ENCODE measurements at places on chromosomes 12 and 14.

DNA sequence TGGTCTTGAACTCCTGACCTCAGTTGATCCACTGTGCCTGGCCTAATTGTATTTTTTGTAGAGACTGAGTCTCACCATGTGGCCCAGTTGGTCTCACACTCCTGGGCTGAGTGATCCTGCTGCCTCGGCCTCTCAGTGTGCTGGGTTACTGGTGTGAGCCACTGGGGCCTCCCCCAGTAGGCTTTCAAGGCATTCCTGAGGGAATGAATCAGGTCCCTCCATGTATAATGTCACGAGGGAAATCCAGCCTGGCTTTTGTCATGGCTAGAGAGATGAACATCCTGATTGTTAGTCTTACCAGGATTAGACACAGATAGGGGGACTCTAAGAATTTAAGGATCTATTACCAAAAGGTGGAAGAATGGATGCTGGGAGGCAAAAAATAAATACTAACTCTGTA is 51.9 kb downstream of the CPSF2 start:
- DNase-seq, result no peak

DNA sequence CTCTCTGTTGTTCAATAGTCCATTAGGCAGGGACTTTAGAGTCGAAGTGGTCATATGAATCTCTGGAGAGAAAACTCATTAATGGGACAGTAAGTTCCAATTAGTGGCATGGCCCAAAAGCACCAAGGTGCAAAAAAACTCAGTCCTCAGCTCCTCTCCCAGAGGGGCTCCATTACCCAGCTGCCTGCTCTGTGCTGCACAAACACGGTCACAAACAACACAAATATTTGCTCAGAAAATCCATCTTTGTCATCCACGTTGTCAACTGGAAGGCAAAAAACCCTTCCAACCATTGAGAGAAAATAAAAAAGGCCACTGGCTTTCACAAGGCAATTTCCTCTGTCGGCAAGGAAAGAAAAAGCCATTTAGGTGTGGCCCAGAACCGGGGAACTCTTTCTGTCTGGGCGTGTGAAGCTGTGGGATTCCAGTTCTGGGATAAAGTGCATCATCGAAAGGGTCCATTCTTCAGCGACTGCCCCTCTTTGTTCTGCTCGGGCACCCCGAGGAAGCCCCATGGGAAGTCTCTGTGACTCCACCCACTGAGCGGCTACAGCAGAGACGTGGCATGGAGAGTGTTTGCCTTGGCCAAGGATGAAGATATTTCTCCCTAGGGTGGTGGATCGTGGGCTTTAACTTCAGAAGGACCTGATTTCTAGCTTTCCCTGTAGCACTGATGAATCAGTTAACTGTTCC is 137.6 kb downstream of the VRK1 start:
- DNase-seq, result no peak

GRCh38 chr12:80778005-80778541 is 61.4 kb downstream of the MYF5 start:
- DNase-seq, result peak; percentile 34

DNA sequence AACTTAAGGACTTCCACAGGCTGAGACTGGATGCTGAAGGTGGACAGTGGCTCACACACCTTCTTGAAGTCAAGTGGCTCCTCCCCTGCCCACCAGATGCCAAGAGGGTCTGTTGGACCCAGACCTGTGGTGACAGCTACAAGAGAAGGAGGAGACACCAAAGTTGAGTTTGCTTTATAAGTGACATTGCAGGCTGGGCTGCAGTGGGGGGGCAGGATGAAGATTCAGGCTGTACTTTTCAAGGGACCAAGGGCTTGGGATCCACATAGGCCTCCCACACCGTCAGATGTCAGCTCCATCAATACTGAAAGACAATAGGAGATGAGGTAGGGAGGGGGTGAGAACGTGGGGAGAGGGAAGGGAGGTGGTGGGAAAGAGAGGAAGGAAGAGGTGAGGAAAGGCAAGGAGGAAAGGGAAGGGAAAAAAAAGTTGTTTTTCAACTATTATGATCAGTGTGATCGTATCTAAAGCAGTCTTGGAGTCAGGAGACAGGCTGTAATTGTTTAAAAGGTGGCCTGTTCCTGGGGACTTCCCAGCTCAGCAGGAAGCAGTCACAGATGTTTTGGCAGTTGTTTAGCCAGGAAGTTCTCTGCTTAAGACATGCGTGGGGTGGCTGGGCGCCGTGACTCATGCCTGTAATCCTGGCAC is 84.1 kb upstream of the RESF1 start:
- peak; percentile 88 for DNase-seq

- DNase-seq, result peak; percentile 69
These were observed 2.8 kb upstream of the AAAS start for GRCh38 chr12:53324113-53324778.

DNA sequence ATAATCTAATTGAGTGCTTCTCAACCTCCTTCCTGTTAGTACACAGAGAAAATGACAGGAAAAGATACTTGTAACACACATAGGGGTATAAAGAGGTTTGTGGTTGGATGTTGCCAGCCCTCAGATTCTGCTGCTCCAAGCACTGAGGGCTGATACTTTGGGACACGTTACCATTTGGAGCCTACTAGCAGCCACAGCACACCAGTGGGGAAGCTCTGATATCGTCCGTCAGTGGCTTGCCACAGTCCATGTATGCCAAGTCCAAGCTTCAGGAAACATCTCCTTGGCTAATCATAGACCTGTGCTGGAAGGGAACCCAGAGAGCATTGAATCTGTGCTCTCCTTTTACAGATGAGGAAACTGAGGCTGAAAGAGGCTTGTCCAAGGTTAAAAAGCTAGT is 22.3 kb downstream of the B4GALNT3 start:
- DNase-seq, result no peak

DNA sequence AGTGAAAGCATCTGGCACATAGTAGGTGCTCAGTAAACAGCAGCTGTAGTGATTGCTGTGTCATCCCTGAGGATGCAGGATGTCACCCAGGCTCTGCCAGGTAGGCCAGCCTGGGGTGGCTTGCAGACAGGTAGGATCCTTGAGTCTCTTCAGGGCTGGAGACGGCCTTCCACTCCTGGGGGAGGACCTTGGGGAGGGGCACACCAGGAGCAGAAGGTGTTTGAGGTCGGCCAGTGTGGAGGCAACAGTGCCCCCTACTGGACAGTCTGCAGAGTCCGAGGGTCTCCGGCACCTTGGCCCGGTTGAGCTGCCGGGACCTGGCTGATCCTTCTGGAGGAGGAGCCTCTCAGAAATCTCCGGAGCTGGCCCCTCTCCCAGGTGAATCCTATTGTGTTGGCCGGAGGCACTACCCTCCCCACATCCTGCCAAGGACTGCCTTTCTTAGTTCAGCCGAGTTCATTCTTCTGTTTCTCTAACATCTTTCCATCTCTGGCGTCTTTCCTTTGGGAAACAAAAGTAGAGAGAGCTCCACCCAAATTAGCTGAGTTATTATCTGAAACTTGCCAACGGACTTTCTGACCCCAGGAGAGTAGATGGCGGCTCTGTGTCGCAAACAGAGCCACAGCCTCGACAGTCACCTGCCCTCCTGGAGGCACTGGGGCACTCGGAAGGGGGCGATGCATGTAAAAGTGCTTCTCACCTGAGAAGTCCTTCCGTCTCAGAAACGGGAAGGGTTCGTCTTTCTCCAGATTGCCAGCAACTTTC is 41.8 kb upstream of the CLMN start:
- DNase-seq, result no peak

GRCh38 chr14:44910821-44911220 is 50.9 kb downstream of the KLHL28 start:
- DNase-seq, result no peak

DNA sequence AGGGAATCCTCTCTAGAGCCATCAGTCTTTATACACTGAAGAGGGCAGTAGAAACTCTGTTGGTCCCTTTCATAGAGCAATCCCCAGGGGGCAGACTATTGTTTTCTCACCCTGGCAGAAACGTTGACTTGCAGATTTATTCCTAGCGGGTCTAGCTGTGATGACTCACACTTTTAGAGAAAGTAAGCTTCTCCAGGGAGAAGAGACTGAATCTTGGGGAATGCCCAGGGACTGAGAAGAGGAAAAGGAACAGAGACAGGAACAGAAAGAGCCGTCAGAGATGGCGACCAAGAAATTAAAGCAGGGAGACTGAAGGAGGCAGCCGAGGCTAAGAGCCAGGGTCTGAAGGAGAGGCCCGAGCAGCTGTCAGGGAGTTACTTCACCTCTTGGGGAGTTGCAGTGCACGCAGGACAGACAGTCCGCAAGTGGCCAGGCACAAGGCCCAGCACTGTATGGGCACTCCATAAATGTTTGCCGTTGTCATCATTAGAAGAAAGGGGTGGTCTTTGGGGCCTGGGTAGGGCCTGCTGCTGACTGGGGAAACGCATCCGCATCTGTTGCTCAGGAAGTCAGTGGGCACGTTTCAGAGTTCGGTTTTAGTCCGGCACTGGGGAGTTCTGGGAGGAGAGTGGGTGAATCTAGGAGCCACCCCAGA is 13.0 kb downstream of the PLEKHG6 start:
- DNase-seq, result peak; percentile 63

DNA sequence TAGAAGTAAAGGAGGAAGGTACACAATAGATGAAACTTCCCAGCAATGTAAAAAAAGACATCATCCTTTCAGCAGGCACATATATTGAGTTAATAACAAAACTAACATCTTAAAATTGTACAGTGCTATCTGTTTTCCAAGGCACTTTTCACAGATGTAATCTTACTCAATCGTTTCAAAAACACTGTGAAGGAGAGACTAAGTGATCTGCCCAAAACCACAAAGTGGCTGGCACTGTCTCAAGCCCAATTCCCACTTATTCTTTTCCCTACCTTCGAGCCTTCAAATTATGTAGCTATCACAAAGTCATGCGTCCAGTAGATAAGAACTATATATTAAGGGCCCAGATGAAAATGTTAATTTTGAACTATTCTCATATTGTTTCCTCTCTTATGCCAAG is 193.6 kb upstream of the RASSF8 start:
- no peak for DNase-seq

- DNase-seq, result no peak
These were observed 22.3 kb downstream of the HDAC7 start for GRCh38 chr12:47797441-47797840.
